Vagina (tissue), 2 donors: ENCODE measurements at places on chromosomes 1 and 21. TPM values are rescaled to one million over a fixed set of nuclear protein-coding genes. Genes with fewer than 3 reads are reported as not detected.
A peak's percentile ranks its signal among the peaks of the same experiment; 100 is the strongest.

The FAM229A gene
- total RNA-seq = 10.1 TPM

The URB2 gene
- total RNA-seq = 9.3 TPM

GRCh38 chr1:189751311-189751710 lies 726.4 kb downstream of the BRINP3 start:
- H3K4me3 ChIP-seq = no peak overlapping the region
- H3K36me3 ChIP-seq = no peaks in the 10 kb centered on the region
- no peaks in the 10 kb centered on the region for H3K27me3 ChIP-seq
- no peak overlapping the region for H3K27ac ChIP-seq
- no peaks in the 10 kb centered on the region for H3K4me1 ChIP-seq

DNA sequence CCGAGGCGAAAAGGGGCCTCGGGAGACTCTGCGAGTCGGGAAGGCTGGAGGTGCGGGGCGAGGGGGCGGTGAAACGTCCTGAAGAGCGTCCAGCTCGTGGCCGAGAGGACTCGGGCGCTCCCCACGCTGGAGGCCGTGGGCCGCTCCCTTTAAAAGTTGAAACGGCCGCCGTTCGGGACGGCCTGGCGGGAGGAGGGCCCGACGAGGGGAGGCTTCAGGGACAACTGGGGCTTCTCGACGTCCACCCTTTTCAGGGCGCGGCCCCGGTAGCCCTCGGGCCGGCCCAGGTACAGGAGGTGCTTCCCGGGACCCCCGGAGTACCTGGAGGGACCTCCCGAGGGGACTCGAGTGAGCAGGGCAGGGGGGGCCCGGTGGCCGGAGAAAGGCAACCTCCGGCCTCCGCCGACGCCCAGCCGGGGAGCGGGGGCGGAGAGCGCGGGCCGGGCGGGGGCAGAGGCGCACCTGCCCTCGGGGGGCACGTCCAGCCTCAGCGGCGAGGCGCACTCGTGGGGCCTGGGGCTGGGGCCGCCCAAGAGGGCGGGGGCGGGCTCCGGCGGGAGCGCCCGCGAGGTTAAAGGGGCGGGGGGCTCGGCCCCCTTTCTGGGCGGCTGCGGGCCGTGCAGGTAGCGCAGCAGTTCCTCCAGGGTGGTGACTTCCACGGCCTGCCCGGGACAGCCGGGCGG lies 14.0 kb downstream of the SEMA6C start:
- H3K27me3 ChIP-seq = no peaks in the 10 kb centered on the region
- H3K4me3 ChIP-seq = peak overlapping the region; percentile 46
- no peaks in the 10 kb centered on the region for H3K36me3 ChIP-seq
- H3K4me1 ChIP-seq = peaks cover 19% of the 10 kb centered on the region
- no peak for DNase-seq
- H3K27ac ChIP-seq = peak overlapping the region; percentile 71

The KCNA2 gene
- total RNA-seq = 0.74 TPM

DNA sequence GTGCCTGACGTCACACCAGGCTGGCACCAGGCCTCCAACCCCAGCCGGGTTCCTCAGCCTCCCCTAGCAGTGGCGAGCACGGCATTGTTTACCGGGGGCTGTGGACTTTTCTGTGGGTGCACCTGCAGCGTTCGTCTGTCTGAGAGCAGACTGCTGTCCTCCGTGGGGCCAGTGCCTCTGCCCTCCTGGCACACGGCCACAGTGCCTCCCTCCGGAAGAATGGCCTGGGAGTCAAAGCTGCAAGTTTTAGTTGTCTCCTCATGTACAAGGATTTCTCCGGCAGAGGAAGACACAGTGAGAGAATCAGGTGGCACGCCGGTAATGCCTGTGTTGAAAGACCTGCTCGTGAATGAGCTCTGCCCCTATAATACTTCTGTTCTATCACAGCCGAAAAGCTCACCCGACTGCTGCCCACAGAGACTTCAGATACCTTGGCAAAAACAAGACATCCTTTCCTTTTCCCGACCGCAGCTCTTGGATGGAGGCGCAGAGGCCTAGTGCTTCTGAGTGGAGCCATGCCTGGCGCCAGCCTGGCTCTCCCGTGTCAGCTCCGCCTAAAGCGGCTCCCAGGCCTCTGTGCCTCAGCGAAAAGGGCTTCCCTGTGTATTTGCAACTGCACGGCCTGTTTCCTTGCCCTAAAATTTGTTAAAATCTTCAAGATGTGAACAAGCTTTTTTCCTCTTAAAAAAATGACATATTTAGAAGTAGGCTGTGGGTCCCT lies 71.4 kb downstream of the AGPAT3 start:
- H3K4me1 ChIP-seq = peaks cover 18% of the 10 kb centered on the region
- H3K4me3 ChIP-seq = no peak overlapping the region
- DNase-seq = no peak

The NCMAP gene
- 0.25 TPM for total RNA-seq

GRCh38 chr1:156750191-156750672 lies 1.2 kb downstream of the HDGF start:
- peaks cover 65% of the 10 kb centered on the region for H3K4me1 ChIP-seq
- H3K27me3 ChIP-seq = no peaks in the 10 kb centered on the region
- no peaks in the 10 kb centered on the region for H3K36me3 ChIP-seq
- H3K4me3 ChIP-seq = peak overlapping the region; percentile 96
- DNase-seq = no peak

- H3K36me3 ChIP-seq = no peaks in the 10 kb centered on the region
- peaks cover 5% of the 10 kb centered on the region for H3K4me1 ChIP-seq
- no peak overlapping the region for H3K4me3 ChIP-seq
Measured at GRCh38 chr1:228034954-228035837, 28.4 kb downstream of the WNT3A start.

The RGS16 gene
- 1.2 TPM for total RNA-seq

GRCh38 chr1:20534659-20535417 lies 17.5 kb upstream of the FAM43B start:
- H3K27ac ChIP-seq = no peak overlapping the region
- no peaks in the 10 kb centered on the region for H3K4me1 ChIP-seq
- H3K4me3 ChIP-seq = no peak overlapping the region
- no peak for DNase-seq
- H3K36me3 ChIP-seq = no peaks in the 10 kb centered on the region

The AADACL3 gene
- total RNA-seq = not detected

The MYBPH gene
- total RNA-seq = not detected

The S100A7A gene
- total RNA-seq = not detected

- no peaks in the 10 kb centered on the region for H3K27me3 ChIP-seq
- no peak for DNase-seq
- no peaks in the 10 kb centered on the region for H3K4me1 ChIP-seq
- H3K27ac ChIP-seq = no peak overlapping the region
Measured at GRCh38 chr1:34721646-34722355, 33.0 kb upstream of the GJB5 start.

DNA sequence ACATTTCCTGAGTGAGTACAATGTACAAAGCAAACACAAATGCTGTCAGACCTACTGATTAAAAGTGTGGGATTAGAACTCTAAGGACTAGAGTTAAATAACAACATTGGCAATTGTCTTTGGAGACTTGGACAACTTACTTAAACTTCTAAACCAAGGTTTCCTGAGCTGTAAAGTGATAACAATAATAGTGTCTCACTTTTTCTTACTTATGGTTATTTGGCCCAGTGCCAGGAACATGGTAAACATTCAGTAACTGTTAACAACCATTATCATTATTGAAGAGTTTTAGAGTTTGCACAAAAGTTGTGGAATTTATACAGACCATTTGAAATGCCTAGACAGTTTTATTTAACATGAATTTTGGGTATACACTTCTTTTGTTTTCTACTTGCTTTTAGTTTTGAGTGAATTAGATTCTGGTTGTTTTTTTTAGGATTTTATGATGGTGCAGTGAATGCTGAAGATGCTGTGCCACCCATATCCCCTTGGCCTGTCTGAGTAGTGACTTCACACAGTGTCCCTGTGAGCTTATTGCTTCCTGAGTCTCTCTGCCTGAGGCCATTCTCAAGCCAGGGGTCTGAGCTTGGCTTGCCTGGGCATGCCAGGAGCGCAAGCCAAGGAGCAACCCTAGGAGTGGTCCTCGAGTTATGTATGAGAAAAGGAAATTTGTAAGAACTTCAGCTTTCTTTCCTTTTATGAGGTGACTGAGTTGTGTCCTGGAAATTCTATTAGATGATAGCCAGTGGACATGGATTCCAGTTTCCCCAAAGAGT lies 932.8 kb downstream of the TTLL7 start:
- H3K4me3 ChIP-seq = no peak overlapping the region
- DNase-seq = no peak
- no peaks in the 10 kb centered on the region for H3K27me3 ChIP-seq
- H3K4me1 ChIP-seq = no peaks in the 10 kb centered on the region
- H3K27ac ChIP-seq = no peak overlapping the region
- H3K36me3 ChIP-seq = no peaks in the 10 kb centered on the region

DNA sequence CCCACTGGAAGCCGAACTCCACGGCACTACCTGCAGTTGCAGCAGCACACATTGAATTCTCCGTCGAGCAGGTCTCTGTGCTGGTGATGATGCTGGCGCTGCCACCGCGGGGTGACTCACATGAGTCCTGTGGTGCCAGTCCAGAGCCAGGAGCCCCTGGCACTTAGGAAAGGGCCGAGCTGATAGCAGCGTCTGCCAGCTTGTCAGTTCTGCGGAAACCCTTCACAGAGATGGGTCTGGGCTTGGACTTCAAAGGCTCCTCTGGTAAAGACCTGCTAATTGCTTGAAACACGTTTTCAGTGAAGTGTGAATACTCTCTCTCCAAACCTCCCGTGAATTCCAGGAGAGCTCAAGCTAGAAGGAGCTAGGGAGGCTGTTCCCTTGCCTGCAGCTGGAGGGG lies 92.2 kb downstream of the GRIK3 start:
- no peak for DNase-seq
- H3K4me1 ChIP-seq = no peaks in the 10 kb centered on the region
- no peak overlapping the region for H3K4me3 ChIP-seq
- H3K27ac ChIP-seq = no peak overlapping the region
- no peaks in the 10 kb centered on the region for H3K36me3 ChIP-seq

- no peaks in the 10 kb centered on the region for H3K27me3 ChIP-seq
- H3K4me1 ChIP-seq = peaks cover 6% of the 10 kb centered on the region
- H3K4me3 ChIP-seq = no peak overlapping the region
- H3K27ac ChIP-seq = no peak overlapping the region
- no peaks in the 10 kb centered on the region for H3K36me3 ChIP-seq
Measured at GRCh38 chr1:214184992-214185391, 96.0 kb upstream of the SMYD2 start.

- H3K36me3 ChIP-seq = no peaks in the 10 kb centered on the region
- H3K4me1 ChIP-seq = peaks cover 22% of the 10 kb centered on the region
- H3K4me3 ChIP-seq = no peak overlapping the region
Measured at GRCh38 chr1:225944951-225945350, 3.9 kb upstream of the LEFTY2 start.

DNA sequence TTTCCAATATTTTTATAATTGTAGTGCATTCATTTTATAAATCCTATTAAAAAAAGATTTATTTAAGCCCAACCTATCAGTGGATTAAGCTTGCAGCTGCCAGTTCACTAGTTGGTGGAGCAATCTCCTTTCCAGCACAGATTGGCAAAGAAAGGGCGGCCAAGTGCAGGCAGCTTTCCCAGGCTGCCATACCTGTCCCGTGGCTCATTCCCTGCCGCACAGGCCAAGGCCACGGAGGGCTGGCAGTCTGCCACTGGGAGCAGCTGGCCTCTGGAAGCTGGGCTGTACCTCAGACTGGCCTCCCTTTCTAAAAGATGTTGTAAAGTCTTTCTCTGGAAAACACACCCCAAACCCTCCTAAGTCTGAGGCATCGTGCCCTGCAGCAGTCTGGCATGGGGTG lies 74.2 kb downstream of the SIM2 start:
- no peak for DNase-seq
- no peaks in the 10 kb centered on the region for H3K4me1 ChIP-seq
- no peak overlapping the region for H3K4me3 ChIP-seq
- no peak overlapping the region for H3K27ac ChIP-seq

The DYNLT4 gene
- not detected for total RNA-seq

The OR2L2 gene
- total RNA-seq = 0.25 TPM

GRCh38 chr1:184416481-184416880 lies 29.7 kb downstream of the C1orf21 start:
- H3K27me3 ChIP-seq = no peaks in the 10 kb centered on the region
- no peak overlapping the region for H3K4me3 ChIP-seq
- H3K4me1 ChIP-seq = peaks cover 84% of the 10 kb centered on the region
- H3K27ac ChIP-seq = no peak overlapping the region

DNA sequence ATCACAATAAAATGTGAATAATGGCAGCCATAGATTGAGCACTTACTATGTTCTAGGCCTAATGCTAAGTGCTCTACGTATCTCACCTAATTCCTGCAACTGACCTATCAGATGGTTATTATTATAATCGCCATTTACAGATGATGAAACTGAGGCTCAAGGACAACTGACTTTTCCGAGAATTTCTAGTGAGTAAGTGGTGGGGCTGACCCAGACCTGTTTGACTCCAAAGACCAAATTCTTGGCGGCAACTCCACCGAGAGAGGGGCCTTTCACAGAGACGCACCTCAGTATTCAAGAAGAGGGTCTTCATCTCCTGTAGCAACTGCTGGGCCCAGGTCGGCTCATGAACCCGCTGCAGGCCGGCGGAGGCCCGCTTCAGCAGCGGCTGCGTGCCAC lies 573 bp downstream of the TMEM234 start:
- H3K4me1 ChIP-seq = peaks cover 28% of the 10 kb centered on the region
- H3K4me3 ChIP-seq = peak overlapping the region; percentile 95
- no peaks in the 10 kb centered on the region for H3K27me3 ChIP-seq

The PAX7 gene
- total RNA-seq = not detected

DNA sequence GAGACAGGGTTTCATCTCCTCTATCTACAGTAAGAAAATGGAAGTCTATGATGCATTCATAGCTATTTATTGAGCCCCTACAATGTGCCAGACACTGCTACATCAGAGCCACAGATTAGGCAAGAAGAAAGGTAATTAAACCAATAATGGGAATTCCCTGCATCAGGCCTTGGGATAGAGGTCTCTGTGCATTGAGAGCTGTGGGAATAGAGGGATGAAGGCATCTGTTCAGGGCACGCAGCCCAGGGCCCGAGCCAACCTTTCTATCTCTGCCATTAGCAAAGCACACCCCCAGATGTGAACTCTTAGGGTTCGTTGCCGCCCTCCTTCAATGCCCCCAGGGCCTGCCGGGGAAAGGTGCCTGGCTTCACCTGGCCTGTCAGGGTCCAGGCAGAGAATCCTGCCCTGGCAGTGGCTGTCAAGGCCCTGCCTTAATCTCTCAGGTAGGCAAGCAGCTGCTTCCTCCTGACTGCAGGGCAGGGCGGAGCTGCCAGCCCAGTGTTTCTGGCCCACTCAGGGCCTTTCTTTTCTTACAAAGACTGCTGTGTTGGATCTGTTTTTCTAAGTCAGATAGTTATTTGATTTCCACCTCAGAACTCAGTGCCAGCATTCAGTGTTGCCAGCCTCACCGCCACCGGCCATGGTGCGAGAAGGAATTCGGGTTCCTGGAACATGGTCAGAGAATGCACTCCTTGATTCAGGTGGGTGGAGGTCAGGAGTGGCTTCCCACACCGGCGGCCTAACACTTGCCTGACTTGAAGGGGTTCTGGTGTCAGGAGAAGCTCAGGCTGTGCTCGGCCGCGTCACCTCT lies 76.1 kb downstream of the PGM1 start:
- no peaks in the 10 kb centered on the region for H3K36me3 ChIP-seq
- H3K27ac ChIP-seq = no peak overlapping the region
- peaks cover 2% of the 10 kb centered on the region for H3K4me1 ChIP-seq
- DNase-seq = no peak
- H3K4me3 ChIP-seq = no peak overlapping the region

The DISC1 gene
- total RNA-seq = 12.3 TPM
